ENCODE measurements at places on chromosomes 3 and 15. TPM values are rescaled to one million over a fixed set of nuclear protein-coding genes. Genes with fewer than 3 reads are reported as not detected.

GRCh38 chr15:42491539-42492225, 741 bp upstream of the ZNF106 start:
- no peak for DNase-seq

DNA sequence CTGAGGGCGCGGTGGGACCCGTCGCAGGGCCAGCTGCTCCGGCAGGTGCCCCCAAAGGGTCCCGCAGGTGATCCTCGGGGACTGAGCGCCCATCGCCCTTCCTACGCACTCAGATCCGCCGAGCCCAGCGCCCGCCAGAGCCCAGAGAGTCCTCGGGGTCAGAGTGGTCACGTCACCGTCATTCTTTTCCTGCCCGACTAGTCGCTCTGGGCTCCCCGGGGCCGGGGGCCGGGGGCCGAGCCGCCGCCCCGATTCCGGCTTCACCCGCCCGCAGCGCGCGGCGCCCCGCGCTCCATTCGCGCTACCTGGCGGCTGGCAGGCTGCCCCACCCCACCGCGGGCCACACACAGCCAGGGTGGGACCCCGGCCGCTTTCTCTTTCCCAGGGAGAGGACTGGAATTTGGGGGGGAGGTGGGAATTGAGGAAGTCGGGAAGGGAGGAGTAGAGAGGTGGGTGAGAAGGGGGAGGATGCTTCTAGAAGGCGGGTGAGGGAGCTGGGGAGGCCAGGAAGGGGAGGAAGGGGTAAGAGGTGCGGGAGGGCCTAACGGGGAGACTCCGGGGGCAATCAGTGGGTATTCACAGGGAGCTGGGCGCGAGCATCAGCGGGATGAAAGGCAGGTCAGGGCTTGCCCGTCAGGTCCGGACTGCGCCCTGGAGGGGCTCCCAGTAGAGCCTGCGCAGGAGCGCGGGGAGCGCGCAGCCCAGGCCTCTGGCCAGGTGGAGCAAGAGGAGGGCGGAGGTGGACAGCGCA, 36.1 kb upstream of the EPHB3 start:
- DNase-seq, result no peak

DNA sequence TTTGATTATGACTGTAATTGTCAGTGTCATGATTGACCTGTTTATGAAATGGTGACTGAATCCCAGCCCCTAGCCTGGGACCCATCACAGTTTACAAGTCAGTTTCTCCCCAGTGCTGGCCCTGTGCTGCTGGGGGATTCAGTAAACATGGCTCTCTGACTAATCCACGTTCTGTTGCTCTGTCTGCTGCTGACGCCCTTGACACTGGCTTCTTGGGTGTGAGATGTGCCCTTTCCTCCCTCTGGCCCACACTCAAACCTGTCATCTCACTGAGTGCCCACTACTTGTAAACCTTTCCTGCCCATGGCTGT, 84.2 kb downstream of the COL6A5 start:
- no peak for DNase-seq

GRCh38 chr3:55860049-55860721, 373.1 kb upstream of the WNT5A start:
- no peak for DNase-seq

Gene SLC51A
- total RNA-seq, result not detected

Gene JAGN1
- total RNA-seq, result 15.4 TPM

DNA sequence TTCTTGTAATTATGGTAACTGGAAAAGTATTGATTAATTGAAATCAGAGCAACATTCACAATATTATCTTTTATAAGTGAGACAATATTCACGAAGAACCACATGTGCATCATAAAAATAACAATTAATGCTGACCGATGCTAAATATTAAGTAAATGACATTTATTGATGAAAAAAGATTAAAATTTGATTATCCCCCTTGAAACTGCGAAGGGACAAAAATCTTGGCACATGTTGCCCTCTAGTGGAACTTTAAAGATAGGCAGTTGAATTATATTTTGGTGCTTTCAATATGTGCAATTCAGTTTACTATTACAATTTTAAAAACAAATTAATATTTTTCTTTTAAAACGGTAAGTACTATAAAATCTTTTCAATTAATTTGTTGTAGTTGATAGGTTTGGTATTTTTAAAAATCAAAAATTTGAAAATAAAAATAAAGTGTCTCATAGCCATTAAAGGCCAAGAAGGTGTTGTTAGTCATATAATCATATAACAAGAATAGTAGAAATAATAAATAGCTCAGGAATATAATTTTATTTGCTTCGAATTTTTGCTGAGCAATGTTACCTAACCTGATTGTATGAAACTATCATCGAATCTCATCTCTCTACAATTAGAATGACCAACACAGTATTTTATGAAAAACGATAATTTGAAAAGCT, 270.2 kb downstream of the ROBO1 start:
- DNase-seq, result no peak

DNA sequence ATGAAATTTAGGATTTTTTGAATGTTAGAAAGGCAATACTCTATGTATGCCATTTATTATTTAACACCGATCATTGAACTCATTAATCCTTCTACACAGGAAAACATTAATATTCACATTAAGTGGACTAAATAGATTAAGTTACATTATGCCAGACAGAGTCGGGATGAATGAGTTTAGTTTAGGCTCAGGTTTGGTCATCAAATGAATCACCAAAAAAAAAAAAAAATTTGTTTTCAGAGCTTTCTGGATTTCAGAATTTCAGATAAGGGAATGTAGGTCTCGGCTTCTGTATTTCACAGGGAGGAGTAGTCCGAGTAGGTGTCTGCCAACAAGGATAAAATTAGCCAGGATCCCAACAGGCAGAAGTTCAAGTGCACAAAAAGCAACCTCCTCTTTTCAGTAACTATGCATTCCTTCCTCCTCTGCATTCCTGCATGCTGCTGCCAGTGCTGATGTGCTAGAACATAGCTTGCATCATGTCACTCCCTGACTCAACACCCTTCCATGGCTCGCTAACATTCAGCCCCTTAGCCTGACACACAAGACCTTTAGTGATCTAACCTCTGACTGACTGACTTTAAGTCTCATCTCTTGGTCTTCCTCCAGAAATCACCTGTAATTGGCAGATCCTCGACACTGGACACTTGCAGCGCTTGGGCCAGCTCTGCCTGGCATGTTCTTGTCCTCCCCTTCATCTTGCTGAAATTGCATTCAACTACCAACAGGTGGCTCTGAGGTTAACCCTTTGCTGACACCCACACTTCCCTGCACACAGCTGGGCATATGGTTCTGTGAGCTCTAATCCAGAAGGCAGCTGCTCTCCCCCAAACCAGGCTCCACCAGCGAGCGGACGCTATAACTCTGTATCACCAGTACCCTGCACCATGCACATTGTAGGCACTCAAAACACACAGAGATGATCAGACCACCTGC, 145.4 kb upstream of the PROK2 start:
- DNase-seq, result no peak

Gene COLQ
- total RNA-seq, result 11.1 TPM

GRCh38 chr15:81825136-81825535, 220.7 kb downstream of the MEX3B start:
- no peak for DNase-seq

- no peak for DNase-seq
Observed at GRCh38 chr3:44045476-44046275, 196.0 kb upstream of the TOPAZ1 start.

GRCh38 chr3:8371960-8372463, 129.6 kb upstream of the LMCD1 start:
- DNase-seq, result no peak

Gene AHSG
- not detected for total RNA-seq

DNA sequence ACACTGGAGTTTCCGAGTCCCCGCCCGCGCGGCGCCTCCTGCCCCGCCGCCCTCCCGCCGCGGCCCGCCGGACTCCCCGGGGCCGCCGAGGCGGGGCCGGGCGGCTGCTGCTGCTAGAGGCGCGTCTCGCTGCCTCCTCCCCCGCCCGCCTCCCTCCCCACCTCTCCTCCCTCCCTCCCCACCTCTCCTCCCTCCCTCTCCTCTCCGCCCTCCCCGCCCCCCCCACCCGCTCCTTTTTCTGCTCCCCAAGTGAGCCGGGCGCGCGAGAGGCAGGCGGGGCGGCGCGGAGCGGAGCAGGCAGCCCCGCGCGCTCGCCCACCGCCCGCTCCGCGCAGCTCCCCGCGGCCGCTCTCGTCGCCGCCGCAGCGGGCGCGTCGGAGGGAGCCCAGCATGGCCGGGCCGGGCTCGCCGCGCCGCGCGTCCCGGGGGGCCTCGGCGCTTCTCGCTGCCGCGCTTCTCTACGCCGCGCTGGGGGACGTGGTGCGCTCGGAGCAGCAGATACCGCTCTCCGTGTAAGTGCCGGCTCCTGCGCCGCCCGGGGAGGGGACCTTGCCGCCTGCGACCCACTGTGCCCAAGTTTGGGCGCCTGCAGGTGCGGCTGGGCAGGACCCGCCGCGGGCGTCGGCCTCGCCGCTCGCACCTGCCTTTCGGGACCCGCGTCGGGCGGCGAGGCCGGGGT, at the start of gene CACNA2D3:
Gene CACNA2D3 (plus strand): TSS at position 229 of the 679 bp plus-strand sequence.
- no peak for DNase-seq

DNA sequence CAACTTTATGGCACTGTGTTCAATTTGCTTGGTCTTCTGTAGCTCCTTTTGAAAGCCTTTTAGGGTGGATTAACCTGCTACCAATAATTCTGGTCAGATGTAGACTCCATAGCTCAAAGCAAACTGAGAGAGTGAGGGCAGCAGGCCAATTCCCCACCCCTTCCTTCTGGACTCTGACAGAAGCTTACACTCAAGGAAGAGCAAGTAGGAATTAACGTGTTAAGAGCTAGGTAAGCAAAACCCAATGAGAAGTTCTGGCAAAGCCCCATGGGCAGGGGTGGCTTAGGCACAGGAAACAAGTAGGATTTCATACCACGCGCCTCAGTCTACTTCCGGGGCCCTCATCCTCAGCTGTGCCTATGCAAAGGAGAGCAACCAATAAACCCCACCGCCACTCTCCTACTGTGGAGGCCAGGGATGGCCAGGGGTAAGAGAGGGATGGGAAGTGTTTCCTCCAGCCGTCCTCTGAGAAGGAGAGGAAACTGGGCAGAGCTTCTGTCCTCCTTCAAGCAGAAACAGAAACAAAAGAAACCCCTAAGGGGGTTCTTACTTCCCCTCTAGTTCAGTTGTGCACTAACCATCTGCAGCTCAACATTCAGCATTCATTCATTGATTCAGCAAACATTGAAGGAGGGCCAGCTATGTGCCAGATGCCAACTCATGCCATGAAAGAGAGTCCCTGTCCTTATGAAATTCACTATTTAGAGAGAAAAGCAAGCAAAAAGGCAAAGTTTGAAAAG, 12.6 kb downstream of the CCR5 start:
- DNase-seq, result no peak

- no peak for DNase-seq
Observed at GRCh38 chr3:134018406-134018805, 11.3 kb downstream of the SLCO2A1 start.

- no peak for DNase-seq
Observed at GRCh38 chr3:144127700-144128099, 156.1 kb downstream of the DIPK2A start.

GRCh38 chr15:81270781-81271491, 53.0 kb downstream of the STARD5 start:
- DNase-seq, result no peak

- DNase-seq, result no peak
Observed at GRCh38 chr3:44883999-44884431, 9.6 kb downstream of the TGM4 start.

GRCh38 chr3:184643442-184643841, 68.4 kb downstream of the MAGEF1 start:
- no peak for DNase-seq

DNA sequence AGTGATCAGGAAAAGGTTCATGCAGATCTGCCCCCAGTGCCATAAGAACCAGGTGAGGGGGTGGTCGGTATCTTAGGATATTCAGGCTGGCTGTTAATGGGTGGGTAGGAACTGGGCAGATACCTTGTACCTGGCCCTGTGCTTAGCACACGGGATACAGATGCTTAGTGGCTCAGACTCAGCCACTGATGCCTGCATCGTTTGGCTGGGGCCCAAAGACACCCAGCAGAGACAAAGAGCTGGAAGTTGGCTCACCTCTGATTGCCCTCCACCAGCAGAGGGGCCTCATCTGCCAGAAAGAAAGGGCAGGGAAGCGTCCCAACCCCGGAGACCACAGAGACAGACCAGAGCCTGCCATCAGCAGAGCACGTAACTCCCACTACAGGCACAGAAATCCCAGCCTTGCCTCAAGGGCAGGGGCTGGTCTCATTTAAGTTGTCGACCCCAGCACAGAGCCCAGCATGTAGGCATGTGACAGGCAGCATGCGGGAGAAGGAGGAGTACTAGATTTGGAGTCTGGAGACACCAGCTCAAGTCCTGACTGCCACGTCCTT, 64.1 kb upstream of the SLC6A1 start:
- DNase-seq, result no peak

DNA sequence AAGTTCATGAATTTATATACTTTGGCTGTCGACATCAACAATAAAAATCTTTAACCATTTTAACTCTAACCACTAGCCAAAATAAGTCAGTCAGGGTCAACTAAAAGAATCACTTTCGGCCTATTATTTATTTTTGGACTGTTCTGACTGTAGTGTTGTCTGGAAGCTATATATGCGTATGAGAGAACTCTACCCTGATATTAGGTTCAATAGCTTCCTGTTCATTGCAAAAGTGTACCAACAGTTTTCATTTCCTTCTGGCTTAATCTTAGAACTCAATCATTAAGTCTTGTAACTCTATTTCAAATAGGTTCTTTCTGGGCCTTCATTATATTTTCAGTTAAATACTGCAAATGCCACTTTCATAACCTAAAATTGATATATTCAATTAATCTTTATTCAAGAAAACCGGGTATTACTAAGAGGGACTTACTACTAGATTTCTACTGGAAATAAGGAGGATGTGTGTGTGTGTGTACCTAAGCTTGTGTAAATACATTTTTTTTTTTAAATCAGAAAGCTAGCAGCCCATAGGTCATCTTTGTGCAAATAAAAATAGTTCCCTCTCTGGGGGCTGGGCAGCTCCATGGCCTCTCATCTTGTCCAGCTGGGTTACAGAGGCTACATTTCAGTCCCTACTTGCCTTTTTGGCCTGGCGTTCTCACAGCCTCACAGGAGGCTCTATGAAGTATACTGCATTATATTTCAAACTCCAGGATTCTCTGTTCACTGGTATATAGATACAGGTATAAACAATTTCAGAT, 5.8 kb downstream of the SERPINI2 start:
- DNase-seq, result no peak

DNA sequence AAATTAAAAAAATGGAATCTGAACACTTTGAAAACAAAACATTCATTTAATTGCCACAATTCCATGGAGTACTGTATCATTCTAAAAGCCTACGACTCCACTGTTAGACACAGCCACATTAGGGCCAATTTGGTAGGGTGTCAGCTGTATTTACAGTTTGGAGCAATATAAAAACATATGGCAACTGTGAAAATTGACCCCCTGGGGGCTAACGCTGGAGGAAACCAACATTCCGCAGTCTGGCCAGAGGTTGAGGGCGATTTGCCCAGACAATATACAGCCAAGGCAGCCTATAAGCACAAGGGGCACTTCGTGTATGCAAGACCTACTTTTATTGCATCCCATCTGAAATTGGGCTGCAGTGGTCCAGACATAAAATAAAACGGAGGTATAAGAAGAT, 476.5 kb upstream of the WNT5A start:
- no peak for DNase-seq

All from T-helper 17 cell (primary cell).